Prostate gland (tissue), 2 donors: ENCODE measurements at places on chromosomes 5 and 9.

DNA sequence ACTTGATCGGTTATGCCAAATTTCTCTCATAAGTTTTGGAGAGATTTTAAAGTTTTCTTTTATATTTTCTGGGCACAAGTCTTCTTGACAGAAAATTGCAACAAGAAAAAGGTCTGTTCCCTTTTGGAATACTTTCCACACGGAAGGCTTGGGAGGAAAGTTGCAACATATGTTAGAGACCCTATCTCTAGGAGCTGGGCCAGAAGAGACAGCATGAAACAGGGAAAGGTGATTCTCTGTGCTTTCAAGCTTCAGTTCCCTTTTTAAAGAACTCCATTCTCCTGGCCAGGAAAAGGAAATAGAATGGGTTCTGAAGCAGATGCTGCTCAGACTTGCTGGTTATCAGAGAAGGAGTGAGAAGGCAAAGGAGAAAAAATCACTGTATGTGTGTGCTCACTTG lies 368.3 kb downstream of the SPATA31D1 start:
- no peak for DNase-seq

DNA sequence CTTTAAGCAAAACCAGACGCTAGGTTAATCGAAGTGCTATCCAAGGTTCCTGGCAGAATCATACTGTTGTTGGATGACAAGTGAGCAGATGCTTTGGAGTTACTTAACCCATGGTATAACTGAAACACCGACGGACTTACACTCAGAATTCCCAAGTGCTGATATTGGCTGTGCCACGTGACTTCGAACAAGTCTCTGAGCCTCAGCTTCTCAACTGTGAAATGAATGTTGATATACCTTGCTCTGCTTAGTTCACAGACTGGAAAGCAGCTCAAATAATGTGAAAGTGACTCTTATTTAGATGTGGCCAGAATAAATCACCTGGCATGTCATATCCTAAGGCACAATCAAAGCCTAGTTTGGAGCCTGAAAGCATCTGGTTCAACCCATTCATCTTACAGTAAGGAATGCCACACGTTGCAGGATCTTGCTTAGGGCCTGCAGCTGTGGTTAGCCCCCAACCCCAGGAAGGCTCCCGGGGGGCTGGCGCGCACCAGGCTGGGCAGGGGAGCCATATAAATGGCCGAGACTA lies 759 bp downstream of the GEMIN5 start:
- no peak for DNase-seq

DNA sequence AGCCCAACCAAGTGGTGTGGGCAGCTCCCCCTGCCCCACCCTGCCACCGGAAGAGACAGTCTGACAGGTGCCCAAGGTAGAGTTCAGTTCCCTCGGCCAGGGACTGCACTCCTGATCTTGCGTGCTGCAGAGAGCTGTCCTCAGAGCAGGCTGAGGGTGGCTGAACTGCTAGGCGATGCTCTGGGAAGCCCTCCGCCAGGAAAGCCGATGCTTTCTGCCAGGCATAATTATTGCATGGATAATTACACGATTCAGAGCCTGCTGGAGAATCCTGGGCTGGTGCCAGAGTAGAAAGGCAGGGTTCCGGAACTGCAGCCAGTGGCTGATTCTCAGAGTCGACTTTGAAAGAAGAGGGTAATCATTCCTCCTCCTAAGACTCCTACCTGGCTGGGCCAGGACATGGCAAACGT lies 19.3 kb downstream of the KCNIP1 start:
- DNase-seq: no peak

GRCh38 chr5:168563959-168564358 lies 15.2 kb downstream of the PANK3 start:
- no peak for DNase-seq

DNA sequence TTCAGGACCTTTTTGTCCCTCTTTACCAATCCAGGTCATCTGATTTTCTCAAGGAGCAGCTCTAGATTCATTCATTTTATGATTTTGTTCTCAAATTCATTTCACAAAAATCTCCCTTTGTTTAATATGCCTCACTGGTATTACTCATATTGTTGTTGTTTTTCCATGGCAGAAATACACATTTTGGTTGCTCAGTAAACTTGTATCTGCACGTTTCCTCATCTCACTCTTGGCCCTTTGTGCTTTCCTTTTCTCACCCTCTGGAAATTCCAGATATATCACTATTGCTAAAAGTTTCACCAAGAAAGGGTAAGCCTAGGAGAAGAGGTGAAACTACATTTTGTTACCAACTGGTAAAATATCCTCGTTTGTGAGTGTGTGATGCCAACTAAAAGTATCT lies 14.8 kb downstream of the ASPN start:
- no peak for DNase-seq

DNA sequence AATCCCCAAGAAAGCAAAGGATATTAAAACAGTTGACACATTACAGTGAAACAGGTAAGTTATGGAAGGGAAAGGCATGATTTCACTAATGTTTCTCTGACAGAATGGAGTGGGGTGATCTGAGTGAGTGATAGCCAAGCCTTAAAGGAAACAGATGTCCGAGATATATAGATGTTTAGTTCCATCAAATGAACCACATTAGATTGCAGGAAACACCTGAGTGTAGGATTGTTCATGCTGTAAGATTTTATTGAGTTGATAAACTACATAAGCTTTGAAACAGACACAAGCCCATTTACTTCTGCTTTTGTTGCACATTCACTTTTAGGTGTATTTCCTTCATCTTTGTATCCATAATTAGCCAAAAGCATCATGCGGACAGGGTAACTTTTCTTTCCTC lies 167.1 kb upstream of the PPP1R2B start:
- DNase-seq: no peak

GRCh38 chr9:18720691-18721090 lies 246.7 kb downstream of the ADAMTSL1 start:
- DNase-seq: no peak

DNA sequence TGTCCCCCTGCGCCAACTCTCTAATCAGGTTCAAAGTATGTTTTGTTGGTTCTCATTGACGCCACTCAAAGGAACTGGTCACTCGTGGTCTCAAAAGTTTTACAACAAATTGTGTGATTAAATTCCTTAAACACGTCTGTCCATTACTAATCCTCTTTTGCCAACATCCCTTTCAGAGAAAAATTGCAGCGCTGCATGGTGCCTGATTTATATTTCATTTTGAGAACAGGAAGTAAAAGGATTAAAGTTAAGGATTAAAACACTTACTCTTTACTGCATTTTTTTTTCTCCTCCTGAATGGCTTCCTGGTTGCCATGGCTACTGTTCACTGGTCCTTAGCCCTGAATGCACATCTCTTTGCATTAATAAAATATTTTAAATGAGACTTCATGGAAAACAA lies 383.5 kb downstream of the GLIS3 start:
- DNase-seq: no peak

- no peak for DNase-seq
Observed at GRCh38 chr9:26597542-26598149, 295.0 kb downstream of the CAAP1 start.

DNA sequence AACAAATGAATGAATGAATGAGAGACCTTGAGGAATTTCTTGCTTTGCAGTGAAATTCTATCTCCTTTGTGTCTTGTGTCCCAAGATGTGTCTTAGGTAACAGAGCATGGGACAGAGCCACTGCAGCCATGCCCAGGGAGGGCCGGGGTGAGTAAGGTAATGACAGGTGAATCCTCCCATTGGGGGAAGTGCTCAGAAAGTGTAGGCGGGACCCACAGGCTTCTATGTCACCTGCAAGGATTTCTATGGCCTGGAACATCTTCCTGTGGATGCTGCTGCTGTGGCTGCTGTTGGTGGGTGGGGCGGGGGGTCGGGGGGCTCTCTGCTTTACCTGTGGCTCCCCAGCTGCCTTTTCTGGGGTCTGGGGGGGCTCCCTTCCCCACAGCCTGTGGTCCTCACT lies 133.6 kb upstream of the IER5L start:
- DNase-seq: no peak

GRCh38 chr5:38551030-38552017 lies 5.1 kb downstream of the LIFR start:
- DNase-seq: no peak

DNA sequence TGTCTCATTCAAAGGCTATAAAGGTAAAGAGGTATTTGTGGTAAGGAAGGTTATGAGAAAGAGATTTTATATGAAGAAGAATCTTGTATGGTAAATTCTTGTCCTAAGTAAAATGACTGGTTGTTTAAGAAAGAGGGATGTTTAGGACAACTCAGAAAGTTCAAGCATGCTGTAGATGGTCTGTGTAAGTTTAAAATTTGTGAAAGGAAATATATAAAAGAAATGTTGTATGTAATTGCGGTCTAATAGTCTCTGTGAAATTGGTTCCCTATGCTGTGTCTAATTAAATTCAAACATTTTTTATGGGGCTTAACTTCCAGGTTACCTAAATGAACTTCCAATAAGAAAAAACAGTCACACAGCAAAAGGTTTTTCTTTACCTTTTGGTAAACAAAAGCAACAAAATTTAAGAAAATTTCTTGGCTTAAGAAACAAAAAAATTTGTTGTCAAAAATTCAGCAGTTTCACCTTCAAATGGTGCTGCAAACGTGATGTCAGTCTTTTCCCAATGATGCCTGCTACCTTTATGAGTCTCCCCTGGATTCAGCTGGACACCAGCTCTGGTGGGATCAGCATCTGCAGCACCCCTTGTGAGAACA lies 83.0 kb upstream of the FCN1 start:
- DNase-seq: no peak

DNA sequence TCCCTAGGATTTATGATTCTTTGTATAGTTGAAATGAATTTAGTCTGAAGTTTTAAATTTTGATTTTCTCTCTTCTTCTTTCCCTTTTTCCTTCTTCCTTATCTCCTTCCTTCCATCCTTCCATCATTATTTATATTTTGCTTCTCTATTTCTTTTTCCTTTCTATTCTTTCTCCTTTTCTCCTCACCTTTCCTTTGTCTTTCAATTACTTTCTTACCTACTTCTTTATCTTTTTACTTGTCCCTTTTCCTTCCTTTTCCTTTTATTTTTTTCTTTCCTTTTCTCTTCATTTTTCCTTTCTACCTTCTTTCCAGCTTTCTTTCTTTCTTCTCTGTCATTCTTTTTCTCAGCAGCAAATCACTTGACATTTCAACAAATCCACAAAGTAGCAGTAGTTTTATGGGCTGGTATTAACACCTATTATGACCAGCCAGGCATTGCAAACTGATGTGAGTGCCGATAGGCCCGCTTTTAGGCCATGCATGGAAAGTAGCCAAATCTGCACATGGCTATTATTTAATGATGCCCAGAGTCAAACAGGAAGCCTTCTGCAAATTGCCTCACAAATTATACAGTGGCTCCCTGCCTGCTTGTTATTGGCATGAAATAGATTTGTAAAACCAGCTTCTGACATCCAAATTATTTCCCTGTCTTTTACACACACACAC lies 37.1 kb upstream of the NR3C1 start:
- peak; percentile 9 for DNase-seq

DNA sequence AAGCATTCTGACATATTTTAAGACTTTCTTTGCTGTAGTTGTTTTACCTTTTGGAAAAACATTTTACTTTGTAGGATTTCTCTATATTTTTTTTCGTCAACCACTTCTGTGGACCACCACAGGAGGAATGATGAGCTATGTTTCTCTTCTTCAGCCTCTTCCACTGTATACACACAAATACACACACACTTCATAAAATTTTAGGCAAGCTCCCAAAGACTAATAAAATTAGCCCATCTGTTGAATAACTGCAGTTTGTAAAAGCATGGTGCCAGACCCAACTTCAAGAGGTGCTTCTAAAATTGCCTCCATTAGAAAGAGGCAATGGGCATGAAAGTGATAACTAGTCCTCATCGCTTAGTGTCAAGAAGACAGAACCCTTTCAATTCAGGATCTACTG lies 4.1 kb upstream of the CEP120 start:
- DNase-seq: no peak

- DNase-seq: no peak
Observed at GRCh38 chr9:130977811-130978221, 31.2 kb upstream of the LAMC3 start.

DNA sequence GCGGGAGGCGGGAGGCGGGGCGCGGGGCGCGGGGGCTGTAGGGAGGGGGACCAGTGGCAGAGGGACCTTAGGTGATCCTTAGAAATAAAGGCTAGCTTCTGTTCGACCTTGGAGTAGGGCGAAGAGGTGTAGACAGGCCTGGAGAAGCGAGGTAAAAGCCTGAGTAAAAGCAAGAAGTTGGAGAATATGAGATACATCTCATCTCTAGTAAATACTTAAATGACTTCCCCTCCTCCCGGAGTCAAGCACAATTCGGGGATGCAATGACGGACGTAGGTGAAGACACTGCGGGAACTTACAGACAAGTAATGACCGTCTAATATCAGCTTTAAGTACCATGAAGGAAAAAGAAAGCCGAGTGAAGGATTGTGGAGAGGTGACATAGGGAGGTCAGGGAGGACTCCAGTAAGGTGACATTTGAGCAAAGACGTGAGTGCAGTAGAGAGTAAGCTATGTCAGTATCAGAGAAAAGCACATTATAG lies 466 bp downstream of the SMC2 start:
- DNase-seq: no peak

DNA sequence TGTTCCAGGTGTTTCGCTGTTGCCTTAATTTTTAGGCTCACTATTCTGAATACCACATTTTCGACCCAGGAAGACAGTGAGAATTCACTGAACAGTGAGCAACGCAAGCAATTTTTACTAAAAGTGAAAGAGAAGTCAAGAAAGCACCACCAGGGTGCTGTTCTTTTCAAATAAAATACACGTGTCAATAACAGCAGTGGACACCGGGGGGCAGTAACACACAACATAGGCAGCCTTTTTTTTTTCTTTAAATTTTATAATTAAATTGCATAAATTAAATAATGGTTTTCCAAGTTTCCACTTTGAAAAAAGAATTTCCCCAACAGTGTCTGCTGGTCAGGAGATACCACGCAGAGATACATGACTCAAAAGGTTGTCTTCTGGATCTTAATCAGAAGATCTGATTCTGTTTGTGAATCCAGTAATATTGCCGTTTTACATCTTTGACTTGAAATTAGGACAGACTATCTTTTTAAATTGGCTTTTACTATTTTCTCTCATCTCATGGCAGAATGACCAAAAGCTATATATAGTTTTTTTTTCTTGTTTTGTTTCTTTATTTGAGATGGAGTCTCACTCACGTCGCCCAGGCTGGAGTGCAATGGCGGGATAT lies 47.1 kb upstream of the SH3GL2 start:
- DNase-seq: no peak

- DNase-seq: no peak
Observed at GRCh38 chr9:116218399-116218798, 64.8 kb downstream of the PAPPA start.

DNA sequence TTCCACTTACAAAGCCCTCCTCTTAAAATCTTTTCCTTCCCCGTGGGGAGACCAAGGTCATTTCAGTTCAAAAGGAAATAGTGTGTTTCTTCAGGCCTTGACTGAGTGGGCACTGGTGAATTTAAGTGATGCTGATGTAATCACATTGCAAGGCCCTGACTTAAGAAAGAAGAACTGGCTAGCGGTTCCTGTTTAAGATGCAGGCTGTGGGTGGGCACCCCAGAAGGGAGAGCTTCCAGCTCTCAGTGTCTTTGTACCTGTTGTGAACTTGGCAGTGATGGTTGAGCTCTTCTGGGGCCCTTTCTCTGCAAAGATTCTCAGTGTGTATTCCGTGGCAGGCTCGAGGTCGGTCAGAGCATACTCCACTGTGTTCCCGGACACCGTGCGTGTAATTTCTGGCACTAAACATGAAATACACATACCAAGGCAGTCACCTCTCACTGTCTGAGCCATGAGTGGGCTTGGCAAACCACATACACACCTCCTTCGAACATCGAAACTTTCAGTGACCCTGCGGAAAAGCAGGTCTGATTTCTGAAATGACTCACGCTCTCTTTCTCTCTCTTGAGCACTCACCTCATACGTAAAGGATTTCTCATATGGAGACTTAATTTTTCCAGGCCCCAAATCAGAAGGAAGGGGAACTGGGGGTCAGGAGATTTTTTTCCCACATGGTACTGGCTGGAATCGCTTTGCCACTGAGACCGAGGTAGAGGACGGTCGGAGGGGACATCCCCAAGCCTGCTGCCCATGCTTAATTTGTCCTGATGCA lies 81.9 kb downstream of the TNC start:
- DNase-seq: no peak
